ENCODE measurements at places on chromosomes 3 and 15.

- DNase-seq: no peak
These were observed 2.1 kb downstream of the CCNL1 start for GRCh38 chr3:157157836-157158235.

- DNase-seq: no peak
These were observed 27.8 kb downstream of the ARHGEF3 start for GRCh38 chr3:56773986-56774385.

DNA sequence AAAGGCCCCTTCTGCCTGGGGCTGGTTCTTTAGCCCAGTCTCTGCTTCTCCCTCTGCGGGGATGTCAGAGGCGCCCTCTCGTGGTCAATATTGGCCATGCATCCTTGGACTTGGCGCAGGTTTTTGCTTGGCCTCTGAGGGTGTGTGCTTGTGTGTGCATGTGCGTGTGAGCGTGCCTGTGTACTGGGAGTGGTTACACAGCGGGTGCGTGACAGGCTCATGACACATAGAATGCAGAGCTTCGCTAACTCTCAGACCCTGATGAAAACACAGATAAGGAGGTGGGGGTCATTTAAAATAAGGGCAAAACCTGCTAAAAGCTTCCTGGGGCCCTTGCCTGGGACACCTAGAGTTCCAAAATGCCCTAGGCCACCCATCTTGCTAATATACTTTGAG is 160.9 kb downstream of the SMAD6 start:
- peak; percentile 89 for DNase-seq

DNA sequence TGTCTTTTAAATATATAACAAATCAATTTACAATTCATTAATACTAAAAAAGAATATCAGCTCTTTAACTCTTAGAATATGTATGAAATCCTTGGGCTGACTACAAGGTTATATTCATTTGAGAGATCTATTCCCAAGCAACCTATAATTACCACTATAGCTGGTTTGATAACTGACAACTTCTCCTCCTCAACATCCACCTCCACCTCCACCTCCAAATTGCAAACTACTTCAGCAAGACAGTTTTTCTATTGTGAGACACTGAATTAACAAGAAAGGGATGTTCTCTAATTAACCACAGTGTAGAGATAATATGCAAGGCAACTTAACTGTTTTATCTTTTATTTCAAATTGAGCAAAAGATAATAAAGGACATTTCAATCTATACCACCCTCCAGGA is 284.8 kb upstream of the ARL6 start:
- no peak for DNase-seq

DNA sequence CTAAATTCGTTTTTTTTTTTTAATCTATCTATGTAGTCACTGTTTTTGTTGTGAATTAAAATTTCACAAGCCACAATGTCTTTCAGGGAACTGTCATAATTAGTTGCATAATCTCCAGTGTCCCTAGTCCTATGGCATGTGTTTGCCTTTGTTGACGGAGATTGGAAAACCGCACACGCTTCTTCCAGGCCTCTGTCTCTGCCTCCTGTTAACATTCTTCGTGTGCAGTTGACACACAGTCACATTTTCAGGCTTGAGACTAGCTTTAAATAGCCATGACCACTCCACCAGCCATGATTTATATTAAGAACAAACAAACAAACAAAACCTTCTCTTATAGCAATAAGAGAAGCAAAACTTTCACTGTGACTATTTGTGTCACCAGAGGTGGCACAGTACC is 139.8 kb downstream of the DUT start:
- DNase-seq: no peak

- DNase-seq: no peak
These were observed 225.8 kb upstream of the ALCAM start for GRCh38 chr3:105140899-105141367.

GRCh38 chr15:98221144-98221543 is 260.6 kb downstream of the ARRDC4 start:
- DNase-seq: no peak

- no peak for DNase-seq
These were observed 136.7 kb upstream of the WNT5A start for GRCh38 chr3:55623786-55624185.

GRCh38 chr3:112619295-112619694 is 21.6 kb downstream of the CCDC80 start:
- DNase-seq: no peak

GRCh38 chr3:65858749-65859148 is 180.0 kb downstream of the MAGI1 start:
- no peak for DNase-seq

GRCh38 chr3:175518459-175518858 is 659.3 kb downstream of the NAALADL2 start:
- no peak for DNase-seq

Data from glutamatergic neuron (in vitro differentiated cells).